Cerebellum (tissue), 4 donors: ENCODE measurements at places on chromosomes 2 and 18. TPM values are rescaled to one million over a fixed set of nuclear protein-coding genes. Genes with fewer than 3 reads are reported as not detected.

Gene UGT1A3
- total RNA-seq = not detected

Gene NEU2
- not detected for total RNA-seq

Gene HOXD8
- not detected for total RNA-seq

Gene MYCN
- 39.5 TPM for total RNA-seq

Gene RAX
- total RNA-seq = 2.0 TPM

Gene CDK15
- 0.18 TPM for total RNA-seq

Gene TBR1
- total RNA-seq = 0.64 TPM

Gene PLA2R1
- total RNA-seq = 11.9 TPM

Gene DNAH6
- 9.5 TPM for total RNA-seq

Gene PHOSPHO2
- 19.7 TPM for total RNA-seq

Gene OSR1
- total RNA-seq = 8.7 TPM

Gene DIS3L2
- 44.3 TPM for total RNA-seq

Gene ADD2
- 119 TPM for total RNA-seq

Gene ANKMY1
- total RNA-seq = 13.2 TPM

Gene OBSL1
- total RNA-seq = 43.1 TPM

Gene CNRIP1
- 39.8 TPM for total RNA-seq

Gene MTCL1
- 26.7 TPM for total RNA-seq

Gene EFHD1
- 1.00 TPM for total RNA-seq

Gene PDE6D
- total RNA-seq = 30.8 TPM

Gene NOSTRIN
- total RNA-seq = 8.7 TPM

Gene POMC
- 0.91 TPM for total RNA-seq
